Left kidney (tissue), 8 donors: ENCODE measurements at places on chromosomes 4 and X. TPM values are rescaled to one million over a fixed set of nuclear protein-coding genes. Genes with fewer than 3 reads are reported as not detected.
A peak's percentile ranks its signal among the peaks of the same experiment; 100 is the strongest.

DOK7 gene
- polyA plus RNA-seq = 1.5 TPM

SLITRK4 gene
- 17.9 TPM for polyA plus RNA-seq

KCTD8 gene
- 4.0 TPM for polyA plus RNA-seq

RNF212 gene
- 17.9 TPM for polyA plus RNA-seq

HTN1 gene
- polyA plus RNA-seq = 0.07 TPM

ZCCHC12 gene
- 0.70 TPM for polyA plus RNA-seq

CYTL1 gene
- polyA plus RNA-seq = 8.9 TPM

HEPH gene
- 53.6 TPM for polyA plus RNA-seq

NHS gene
- polyA plus RNA-seq = 27.3 TPM

TLR10 gene
- 0.40 TPM for polyA plus RNA-seq

DNA sequence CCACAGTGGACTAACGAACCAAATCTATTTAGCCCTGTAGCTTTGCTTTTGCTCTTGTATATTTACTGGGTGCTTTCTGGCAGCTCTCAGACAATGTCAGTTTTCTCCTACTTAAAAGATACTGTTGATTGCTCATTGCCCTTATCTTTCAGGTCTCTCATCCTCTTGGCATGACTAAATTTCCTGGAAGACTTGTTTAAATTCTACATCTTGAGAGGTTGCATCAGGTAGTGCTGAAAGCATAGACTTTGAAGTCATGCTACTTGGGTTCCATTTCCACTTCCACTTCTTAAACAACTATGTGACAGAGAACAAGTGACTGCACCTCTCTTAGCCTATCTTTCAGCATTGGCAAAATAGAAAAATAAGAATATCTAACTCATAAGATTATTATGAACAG, 8.4 kb downstream of the TDO2 start:
- no peak for DNase-seq

DNA sequence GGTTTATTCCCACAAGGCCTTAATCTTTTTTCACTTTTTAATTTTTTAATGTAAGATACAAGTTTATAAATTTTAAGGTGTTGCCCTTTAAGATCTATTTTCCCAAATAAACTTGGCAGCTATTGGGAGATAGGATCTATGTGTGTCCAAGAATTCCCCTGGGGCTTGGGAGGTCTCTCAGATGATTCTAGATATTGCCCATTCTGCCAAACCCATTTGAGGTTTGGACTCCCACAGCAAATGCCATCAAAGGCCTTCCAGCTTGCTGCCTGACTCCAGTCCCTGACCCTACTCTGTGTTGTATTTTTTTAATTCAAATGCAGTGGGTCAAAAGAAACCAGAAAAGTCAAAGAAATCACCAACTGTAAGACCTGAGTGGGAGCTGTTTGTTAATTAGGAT, 120.0 kb upstream of the CHRDL1 start:
- no peak for DNase-seq

GRCh38 chr4:167171928-167172327, 62.4 kb downstream of the SPOCK3 start:
- DNase-seq = no peak

- no peak for DNase-seq
Measured at GRCh38 chrX:110131031-110131430, 128.1 kb downstream of the TMEM164 start.

GRCh38 chr4:13236485-13236884, 247.7 kb downstream of the RAB28 start:
- DNase-seq = no peak

GRCh38 chr4:115664285-115664684, 550.9 kb upstream of the NDST4 start:
- DNase-seq = no peak

DNA sequence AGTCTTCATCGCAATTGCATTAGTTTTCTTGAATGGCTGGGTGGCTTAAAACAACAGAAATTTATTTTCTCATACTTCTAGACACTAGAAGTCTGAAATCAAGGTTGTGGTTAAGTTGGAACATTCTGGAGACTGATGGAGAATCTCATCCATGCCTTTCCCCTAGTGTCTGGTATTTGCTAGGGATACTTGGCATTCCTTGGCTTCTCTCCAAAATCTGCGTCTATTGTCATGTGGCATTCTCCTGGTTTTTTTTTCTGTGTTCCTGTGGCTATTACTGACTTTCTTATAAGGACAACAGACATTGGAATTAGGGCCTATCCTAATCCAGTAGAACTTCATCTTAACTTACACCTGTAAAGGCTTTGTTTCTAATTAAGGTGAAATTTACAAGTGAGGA, 272.8 kb upstream of the EPHA5 start:
- peak; percentile 1 for DNase-seq

GRCh38 chr4:1579901-1580691, 104.0 kb downstream of the FAM53A start:
- DNase-seq = no peak

DNA sequence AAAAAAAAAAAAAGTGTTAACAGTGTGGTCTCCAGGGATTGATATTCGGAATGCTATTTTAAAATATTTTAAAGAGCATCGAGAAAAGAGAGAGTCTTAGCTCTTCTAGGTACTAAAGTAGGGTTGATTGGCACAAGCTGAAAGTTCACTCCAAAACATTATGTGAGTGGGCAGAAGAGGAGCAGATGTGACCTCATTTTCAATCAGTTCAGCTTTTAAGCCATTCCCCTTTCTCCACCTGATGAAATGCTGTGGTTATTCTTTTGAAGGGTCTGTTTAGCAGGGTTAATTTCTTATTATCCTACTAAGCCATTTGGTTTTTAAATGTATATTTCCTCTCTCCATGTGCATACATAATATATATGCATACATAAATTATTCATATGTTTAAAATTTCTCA, 69.2 kb downstream of the GALNT7 start:
- DNase-seq = no peak

- DNase-seq = no peak
Measured at GRCh38 chr4:93748373-93749291, 79.9 kb upstream of the ATOH1 start.

DNA sequence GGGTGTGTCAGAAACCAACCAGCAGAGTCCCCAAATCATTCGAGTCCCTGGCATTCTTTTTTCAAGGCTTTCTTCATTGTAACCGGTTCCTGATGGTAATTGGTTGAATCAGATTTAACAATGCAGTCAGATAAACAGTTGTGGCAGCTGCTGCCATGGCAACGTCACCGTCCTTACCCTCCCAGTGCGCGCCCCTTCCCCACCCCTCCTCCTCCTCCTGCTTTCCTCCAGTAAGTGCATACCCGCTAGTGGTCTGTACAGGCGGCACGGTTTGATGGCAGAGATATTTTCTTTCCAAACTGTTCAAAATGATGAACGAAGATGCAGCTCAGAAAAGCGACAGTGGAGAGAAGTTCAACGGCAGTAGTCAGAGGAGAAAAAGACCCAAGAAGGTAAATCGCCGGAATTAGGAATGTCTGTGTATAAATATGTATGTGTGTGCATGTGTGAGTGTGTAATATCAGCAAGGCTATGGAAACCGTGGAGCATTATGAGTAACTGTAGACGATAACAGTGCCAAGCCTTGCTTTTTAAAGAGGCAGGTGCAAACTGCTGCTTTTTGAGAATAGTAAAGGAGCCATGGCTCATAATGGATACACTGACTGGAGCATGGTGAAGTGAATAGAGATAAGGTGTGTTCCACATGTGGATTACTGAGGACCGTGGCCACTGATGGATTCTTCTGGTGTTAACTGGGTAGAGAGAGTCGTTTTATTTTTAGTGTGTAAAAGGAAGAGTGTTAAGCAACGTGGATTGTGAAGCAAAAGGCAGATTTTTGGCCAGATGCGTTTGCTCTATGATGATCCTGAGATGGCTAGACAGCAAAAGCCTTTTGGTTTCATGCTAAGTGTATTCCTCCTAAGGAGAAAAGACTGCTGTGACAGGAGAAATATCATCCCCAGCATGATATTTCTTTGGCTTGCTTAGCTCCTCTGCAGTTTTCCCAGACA, at the start of gene ANK2:
Gene ANK2, plus strand, starts transcription at position 233 of the 950 bp plus-strand sequence. Its CDS starts 76 bp downstream, at position 309.
- peak; percentile 53 for DNase-seq

- no peak for DNase-seq
Measured at GRCh38 chr4:147118528-147118927, 172.9 kb upstream of the TTC29 start.

GRCh38 chrX:7252013-7252610, 104.2 kb upstream of the PUDP start:
- DNase-seq = no peak

DNA sequence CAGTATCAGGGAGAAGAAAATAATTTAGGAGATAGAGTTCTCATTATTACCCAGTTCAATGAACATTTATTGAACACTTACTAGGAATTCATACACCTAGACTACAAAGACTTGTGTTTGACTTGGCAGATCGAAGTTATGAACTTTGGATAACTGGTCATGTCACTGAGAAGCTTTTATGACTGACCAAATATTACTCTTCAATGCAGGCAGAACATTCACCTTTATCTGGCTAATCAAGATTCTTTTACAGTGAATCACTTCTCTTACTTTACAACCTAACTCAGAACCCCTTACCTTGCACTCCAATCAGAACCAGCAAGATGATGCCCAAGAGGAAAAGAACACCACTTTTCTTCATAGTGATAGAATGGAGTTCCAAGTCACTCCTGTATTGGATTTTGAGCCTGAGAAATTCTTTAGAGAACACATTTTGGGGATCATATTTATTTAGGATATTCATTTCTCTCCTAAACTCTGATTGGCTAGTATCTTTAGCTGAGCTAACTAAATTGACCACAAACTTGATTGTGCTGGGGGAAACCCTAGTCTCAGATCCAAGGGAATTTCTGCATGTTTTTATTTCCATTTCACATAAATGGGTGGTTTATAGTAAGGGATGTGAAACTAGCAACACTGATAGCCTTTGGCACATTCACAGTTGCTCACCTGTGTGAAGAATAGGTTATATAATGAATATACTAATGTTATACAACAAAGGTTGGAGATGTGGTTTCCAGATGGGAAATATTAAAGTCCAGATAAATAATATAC, at the start of gene CXCL9:
Gene CXCL9, minus strand, starts transcription at position 421 of the 774 bp plus-strand sequence. Its CDS starts 60 bp downstream, at position 361.
- no peak for DNase-seq

DNA sequence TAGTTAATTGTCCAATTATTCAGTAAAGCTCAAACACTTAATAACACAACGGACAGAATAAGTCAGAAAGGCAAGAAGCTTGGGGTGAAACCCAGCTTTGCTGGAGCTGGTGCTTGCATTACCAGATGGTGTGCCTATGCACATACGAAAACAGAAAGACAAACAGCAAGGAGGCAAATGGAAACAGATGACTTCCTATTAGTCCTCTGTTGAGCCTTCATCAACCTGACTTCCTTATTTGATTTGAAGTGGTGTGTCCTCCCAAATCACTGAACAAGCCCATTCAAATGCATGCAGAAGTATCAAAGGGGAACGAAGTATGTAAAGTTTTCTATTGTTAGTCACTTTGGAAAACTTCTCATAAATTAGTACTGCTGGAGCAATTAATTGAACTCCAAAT, 166.2 kb downstream of the ATP10D start:
- no peak for DNase-seq

GRCh38 chr4:85607624-85608023, 132.7 kb downstream of the ARHGAP24 start:
- DNase-seq = no peak

DNA sequence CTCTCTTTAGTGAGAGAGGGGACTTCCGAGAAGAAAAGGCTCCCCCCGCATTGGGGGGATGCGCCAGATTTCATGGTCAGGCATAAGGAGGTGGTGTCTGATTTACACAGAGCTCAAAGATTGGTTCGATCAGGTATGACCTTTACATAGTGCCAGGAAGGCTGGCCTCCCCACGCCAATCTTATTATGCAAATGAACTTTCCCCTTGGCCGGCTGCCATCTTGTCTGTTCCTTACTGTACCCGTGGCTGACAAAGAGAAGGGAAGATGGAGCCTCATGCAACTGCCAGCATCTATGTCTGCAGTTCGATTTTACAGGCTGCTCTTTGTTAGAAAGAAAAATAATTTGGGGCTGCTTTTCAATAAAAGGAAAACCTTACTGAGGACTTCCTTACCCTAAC, 197.2 kb downstream of the GPM6A start:
- DNase-seq = no peak

DNA sequence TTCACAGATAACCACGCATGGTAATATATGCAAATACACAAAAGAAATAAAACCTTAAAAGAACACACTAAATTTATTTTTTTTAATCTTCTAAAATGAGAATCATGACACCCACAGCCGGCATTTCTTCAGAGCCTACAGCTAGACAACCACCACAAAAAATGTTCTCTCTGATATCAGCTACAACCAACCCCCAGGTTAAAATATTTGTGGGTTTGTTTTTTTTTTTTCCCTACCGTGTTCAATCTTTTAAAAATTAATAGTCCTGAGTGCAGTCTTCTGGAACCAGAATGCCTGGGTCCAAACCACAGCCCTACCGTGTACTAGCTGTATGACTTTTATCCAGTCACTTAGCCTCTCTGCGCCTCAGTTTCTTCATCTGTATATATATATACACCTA, 36.0 kb downstream of the MAML3 start:
- DNase-seq = no peak

- no peak for DNase-seq
Measured at GRCh38 chrX:36087366-36087765, 167.8 kb downstream of the CFAP47 start.

DNA sequence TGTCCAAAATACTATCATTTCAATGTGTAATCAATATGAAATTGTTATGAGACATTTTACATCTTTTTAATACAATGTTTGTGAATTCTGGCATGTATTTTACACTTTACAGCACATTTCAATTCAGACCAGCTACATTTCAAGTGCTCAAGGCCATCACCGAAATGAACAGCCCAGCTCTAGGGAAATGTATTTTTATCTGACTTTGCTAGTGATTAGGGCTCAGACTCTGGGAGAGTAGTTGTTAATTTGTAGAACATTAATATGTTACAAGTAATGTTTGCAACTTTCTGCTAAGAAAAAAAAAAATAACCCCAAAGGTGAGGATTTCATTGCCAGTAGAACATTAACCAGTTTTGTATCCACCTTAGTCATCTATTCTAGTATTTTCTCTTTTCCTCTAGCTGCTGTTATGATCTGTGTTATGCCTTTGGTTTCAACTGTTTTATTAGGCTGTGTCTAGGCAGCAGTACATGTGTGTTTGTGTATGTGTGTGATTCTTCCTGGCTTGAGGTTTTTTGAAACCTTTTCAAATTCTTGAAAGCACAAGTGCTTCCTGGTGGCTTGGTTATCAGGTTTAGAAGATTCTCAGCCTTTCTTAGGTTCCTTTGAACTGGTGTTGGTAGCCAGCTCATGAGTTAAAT, 125.9 kb downstream of the NSUN7 start:
- no peak for DNase-seq

DNA sequence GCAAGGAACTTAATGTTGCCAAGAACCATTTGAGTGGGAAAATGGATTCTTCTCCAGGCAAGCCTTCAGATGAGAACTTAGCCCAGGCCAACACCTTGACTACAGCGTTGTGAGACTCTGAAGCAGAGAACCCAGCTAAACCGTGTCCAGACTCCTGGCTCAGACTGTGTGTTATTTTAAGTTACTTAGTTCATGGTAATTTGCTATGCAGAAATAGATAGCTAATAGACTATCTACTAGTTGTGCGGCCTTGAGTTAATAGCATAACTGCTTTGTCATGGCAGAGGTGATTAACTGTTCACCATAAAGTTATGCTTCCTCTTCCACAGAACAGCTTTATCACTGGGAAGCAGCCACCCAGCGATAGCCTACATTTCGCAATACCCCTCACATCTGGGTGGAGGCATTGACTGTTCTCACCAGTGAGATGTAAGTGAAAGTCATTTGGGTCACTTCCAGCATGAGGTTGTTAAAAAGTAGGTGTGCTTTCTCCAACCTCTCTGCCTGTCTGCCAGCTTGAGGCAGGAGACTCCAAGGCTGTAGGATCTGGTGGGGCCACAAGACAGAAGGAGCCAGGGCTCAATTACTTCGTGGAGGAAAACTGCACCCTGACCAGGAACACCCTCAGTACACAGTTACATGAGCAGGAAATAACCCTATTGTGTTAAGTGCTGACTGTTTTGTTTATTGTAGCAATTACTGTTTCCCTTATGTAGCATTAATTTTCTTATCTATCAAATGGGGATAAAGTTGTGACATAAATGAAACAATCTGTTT, 94.2 kb downstream of the GPAT3 start:
- DNase-seq = no peak
